ENCODE measurements at places on chromosomes 5 and 9.

DNA sequence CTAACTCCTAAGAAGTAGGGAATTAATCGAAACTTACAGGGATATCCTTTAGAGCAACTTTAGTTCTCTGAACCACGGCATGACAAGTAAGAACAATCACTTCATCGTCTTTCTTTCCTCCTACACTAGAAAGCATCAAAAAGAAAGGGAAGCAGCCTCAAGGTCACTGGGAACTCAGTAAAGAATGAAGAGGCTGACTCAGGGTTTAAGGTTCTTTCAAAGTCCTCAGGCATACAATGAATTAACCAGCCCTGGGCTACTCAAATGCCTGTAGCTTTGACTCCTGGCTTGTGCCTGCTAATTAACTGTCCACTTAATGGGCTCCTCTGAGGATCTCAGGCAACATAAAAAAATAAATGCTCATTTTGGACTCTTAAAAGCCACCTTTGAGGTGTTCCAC is 102.0 kb downstream of the TRIM32 start:
- DNase-seq: no peak

DNA sequence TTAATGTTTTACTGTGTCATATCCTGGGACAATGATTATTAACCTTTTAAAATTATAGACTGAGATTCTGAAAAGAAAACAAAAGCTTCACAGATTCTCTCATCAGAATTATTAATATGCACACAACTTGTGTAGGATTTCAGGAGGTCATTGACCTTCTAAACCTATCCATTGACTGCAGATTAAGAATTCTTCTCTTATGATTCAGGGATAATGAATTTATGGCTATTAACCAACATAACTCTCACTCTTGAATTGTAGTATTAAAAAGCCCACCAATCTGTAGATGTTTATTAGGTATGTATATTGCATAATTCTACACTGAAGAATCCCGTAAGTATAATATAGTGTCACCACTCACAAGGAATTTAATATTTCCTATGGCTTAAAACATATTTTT is 179.8 kb downstream of the PBX3 start:
- DNase-seq: no peak

- DNase-seq: no peak
Observed at GRCh38 chr9:131992906-131993657, 86.6 kb downstream of the MED27 start.

DNA sequence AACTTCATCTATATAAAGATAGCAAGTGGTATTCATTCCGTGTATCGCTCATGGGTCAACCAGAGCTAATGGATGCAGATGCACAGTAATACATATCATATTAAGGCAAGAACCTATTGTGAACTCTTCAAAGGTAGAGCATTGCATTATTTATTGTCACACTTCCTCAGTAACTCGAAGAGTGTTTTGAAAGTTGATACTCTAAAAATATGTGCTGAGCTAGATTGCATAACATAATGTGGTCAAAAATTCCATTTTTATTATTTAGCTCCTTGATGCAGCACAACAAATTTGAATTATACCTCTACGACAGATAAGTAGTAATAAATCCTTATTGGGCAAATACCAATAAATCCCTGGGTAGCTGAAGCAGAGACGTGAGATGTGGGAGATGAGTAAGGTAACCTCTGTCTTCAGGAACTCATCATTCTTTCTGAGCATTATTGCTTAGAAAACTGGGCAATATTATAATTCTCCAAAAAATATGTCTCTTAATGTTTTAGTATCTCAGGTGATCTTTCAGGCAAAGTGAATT is 70.3 kb downstream of the CDH18 start:
- DNase-seq: no peak

DNA sequence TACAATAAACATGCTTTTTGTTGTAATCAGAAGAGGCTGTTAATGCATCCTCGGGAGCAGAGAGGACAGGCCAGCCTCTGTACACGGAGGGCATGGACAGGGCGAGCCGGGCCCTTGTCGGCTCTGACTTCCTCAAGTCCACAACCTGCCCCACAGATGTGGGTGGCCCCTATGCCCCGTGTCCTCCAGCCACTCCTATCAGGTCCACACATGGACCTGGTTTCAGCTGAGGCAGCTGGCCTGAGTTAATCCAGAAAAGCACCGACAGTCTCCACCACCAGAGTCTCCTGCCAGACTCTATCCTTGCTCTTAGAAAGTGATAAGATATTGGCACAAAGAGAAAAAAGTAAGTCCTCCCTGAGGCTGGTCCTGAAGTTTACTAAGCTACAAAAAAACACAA is 52.4 kb upstream of the PHYKPL start:
- DNase-seq: no peak

DNA sequence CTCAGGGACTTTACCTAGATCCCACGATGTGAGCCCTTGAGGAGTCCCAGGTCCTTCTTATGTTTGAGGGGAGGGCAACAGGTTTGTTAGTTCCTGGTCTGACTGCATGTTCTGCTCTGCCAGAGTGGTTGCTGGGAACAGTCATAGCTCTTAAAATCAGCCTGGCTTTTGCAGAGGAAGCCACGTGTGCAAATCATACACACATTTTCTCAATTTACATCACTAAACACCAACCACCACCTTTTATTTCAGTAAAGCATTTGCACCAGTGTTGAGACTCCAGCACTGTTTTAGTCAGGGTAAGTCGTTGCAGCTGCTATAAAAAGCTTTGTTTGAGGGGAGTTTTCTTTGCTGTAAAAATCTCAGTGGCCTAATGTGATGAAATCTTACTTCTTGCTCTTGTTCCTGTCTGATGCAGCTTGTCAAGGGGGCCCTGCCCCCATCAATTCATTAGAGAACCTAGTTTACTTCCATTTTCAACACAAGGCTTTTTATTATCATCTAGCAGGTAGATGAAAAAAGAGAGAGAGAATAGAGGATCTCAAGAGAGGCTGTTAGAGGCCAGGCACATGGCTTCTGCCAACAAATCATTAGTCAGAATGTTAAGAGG is 70.3 kb upstream of the VCAN start:
- DNase-seq: no peak

DNA sequence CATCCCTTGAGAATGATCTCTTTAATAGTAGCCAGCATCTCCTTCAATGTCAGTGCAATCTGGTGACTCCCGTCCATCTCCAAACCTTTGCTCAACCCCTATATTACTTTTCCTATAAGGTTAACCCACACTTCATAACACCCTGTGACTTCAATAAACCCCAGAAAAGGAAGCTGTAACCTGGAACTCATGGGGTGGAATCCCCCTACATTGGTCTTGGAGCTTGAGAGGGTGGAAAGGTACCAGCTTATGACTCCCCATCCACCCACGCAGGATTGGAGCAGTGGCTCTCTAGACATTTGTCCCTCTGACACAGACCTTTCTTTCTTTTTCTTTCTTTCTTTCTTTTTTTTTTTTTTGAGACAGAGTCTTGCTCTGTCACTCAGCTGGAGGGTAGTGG is 54.7 kb upstream of the ZFR start:
- DNase-seq: no peak

DNA sequence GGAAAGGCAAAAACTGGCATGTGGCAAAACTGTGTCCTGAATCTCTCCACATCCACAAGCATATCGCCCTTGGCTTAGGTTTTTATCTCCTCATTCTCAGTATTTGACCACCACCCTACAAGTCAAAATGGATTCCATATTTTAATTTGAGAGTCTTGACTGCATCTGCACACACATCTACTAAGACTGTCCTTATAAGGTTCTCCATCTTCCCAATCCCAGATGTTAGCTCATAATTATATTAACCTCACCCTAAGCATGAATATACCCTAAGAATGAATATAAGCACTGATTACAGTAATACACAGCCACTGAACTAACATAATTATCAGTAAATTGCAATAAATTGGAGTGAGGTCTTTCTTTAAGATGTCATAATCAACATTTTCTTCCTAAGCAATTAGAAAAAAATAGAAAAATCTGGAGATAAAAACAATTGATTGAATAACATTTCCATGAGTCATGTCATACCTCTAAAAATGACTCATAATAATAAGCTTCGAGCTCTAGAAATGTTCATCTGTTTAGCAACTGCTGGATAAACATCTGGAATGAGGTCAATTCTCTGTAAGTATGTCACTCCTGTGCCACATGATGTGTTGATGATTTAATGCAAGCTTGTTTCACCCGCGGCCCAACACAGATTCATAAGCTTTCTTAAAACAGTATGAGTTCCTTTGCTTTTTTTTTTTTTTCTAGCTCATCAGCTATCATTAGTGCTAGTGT is 39.9 kb upstream of the PAM start:
- no peak for DNase-seq
